Right renal pelvis (tissue), 4 donors: ENCODE measurements at places on chromosomes 6 and 20.

DNA sequence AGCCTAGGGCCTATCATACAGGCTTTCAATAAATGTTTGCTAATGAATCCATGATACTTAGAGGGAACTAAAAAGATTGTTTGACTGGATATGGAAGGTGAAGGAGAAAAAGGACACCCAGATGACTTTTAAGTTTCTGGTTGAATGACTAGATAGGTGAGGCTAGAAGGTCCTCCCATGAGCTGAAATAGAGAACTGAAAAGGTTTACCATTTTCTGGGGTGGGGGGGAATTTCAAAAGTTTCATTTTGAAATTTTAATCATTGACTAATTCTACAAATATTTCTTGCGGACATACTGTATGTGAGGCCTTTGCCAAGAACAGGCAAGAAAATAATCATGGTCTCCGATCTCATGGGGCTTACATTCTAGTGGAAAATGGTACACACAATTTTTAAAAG lies 17.9 kb upstream of the ZBTB2 start:
- DNase-seq, result no peak

GRCh38 chr6:107305391-107305790 lies 154.0 kb downstream of the PDSS2 start:
- DNase-seq, result no peak

GRCh38 chr6:114465511-114465910 lies 122.7 kb upstream of the HS3ST5 start:
- no peak for DNase-seq

GRCh38 chr6:89542081-89542857 lies 96.3 kb downstream of the LYRM2 start:
- DNase-seq, result no peak

DNA sequence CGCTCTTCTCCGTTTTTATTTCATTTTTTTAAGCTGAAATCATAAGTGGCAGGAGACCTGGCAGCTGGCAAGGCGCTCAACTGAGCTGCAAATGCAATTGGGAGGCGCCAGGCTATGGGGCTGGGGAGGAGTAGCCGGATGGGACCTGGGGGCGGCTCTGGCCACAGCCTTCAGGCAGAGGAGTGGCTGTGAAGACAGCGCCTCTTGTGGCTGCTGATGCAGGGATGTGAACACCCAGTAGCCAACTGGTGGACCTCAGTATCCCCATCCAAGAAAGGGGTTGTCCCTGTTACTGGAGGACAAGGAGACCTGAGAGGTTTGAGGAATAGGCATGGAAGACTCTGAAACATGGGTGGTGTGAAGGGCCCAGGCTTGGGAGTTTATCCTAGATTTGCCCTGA lies 12.6 kb downstream of the KCNK17 start:
- no peak for DNase-seq

GRCh38 chr6:152478377-152479010 lies 158.7 kb downstream of the SYNE1 start:
- DNase-seq, result no peak

DNA sequence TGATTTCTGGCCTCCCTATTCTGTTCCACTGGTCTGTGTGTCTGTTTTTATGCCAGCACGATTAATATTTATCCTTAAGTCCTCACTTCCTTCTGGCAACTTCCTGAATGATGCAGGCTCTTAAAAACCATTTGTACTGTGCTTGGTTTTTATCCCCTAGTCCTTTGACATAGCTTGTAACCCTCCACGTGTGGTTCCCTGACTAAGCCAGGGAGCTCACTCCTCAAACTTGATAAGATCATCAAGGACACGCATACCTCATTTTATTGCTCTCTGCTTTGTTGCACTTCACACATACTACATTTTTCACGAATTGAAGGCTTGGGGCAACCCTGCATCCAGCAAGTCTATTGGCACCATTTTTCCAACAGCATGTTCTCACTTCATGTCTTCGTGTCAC lies 166.4 kb upstream of the UST start:
- no peak for DNase-seq

GRCh38 chr20:2750491-2751251 lies 49.8 kb downstream of the CPXM1 start:
- DNase-seq, result no peak

DNA sequence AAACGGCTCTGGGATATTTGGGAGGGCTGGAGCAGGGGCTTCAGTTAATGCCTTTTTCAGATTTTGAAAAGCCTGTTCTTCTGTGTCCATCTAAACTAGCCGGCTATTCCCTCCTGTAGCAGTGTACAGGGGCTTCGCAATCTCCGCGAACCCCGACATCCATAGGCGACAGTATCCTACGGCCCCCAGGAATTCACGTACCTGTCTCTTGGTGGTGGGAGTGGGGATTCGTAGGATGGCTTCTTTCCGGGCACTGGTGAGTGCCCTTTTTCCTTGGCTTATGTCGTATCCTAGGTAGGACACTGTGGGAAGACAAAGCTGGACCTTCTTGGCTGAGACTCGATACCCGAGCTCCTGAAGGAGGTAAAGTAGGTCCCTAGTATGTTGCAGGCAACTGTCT lies 153.1 kb downstream of the TRIM27 start:
- DNase-seq, result no peak
